ENCODE measurements at places on chromosomes 16 and 17. TPM values are rescaled to one million over a fixed set of nuclear protein-coding genes. Genes with fewer than 3 reads are reported as not detected.

DNA sequence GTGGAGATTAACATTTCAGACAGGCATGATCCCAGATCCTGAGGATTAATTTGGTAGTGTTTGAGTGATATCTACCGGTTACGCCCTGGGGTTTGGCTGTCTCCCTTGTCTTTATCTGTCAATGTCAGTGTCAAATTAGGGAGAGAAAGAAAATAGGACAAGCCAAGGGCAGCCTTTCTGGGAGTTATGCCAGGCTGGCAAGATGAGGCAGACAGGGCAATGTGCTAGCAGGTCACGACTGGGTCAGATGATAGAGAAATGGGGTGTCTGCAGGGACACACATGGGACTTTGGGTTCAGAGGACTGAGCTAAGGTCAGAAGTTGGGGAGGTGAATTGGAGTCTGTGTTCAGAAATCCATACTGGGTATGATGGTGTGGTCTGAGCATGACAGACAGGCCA lies 27.4 kb upstream of the LYRM9 start:
- DNase-seq, result no peak

GRCh38 chr16:63774302-63774701 lies 1347.6 kb downstream of the CDH11 start:
- DNase-seq, result no peak

- DNase-seq, result no peak
These were observed 186.6 kb upstream of the CDH11 start for GRCh38 chr16:65308506-65308905.

Gene CAPN15
- 31.5 TPM for total RNA-seq

Gene DDX52
- total RNA-seq, result 23.0 TPM

Measured in dermis microvascular lymphatic vessel endothelial cell (primary cell).